Renal pelvis (tissue), 12 donors: ENCODE measurements at places on chromosomes 1 and 21. TPM values are rescaled to one million over a fixed set of nuclear protein-coding genes. Genes with fewer than 3 reads are reported as not detected.
A peak's percentile ranks its signal among the peaks of the same experiment; 100 is the strongest.

The VHLL gene
- polyA plus RNA-seq, result not detected

The ESPN gene
- polyA plus RNA-seq, result 21.5 TPM

- DNase-seq, result no peak
These were observed 35.0 kb downstream of the DNAJC6 start for GRCh38 chr1:65344171-65344814.

GRCh38 chr1:230877146-230877923 lies 9.0 kb upstream of the C1orf198 start:
- no peak for DNase-seq

GRCh38 chr1:163766257-163766918 lies 444.6 kb downstream of the NUF2 start:
- peak; percentile 65 for DNase-seq

DNA sequence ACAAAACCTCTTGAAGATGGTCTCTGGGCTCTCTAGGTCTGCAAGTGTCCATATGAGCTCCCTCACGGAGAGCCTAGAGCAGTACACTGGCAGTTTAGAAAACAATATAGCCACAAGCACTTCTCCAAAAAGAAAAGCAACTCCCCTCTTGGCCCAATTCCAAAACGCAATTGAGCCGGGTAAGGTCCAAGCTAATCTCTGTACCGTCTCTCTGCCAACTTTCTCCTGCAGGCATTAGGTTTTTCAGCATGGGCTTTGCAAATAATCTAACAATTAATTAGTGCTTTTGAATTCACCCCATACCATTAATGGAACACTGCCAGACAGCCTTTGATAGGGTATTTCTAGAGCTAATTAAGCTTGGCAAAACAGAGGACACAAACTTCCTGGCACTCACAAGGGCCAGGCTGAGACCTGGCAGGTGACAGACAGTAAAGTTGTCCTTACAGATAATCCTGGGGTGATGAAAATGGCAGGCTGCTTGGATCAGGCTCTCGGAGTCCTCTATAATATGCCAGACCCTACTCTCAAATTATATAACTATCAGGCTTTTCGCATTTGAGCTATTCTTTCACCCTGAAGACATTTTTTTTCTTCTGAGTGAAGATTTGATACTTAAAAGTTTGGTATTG lies 39.8 kb downstream of the TGFBR3 start:
- DNase-seq, result peak; percentile 79

GRCh38 chr1:77068013-77068412 lies 151.2 kb downstream of the PIGK start:
- no peak for DNase-seq

GRCh38 chr21:36113647-36114428 lies 21.0 kb upstream of the CBR3 start:
- no peak for DNase-seq

DNA sequence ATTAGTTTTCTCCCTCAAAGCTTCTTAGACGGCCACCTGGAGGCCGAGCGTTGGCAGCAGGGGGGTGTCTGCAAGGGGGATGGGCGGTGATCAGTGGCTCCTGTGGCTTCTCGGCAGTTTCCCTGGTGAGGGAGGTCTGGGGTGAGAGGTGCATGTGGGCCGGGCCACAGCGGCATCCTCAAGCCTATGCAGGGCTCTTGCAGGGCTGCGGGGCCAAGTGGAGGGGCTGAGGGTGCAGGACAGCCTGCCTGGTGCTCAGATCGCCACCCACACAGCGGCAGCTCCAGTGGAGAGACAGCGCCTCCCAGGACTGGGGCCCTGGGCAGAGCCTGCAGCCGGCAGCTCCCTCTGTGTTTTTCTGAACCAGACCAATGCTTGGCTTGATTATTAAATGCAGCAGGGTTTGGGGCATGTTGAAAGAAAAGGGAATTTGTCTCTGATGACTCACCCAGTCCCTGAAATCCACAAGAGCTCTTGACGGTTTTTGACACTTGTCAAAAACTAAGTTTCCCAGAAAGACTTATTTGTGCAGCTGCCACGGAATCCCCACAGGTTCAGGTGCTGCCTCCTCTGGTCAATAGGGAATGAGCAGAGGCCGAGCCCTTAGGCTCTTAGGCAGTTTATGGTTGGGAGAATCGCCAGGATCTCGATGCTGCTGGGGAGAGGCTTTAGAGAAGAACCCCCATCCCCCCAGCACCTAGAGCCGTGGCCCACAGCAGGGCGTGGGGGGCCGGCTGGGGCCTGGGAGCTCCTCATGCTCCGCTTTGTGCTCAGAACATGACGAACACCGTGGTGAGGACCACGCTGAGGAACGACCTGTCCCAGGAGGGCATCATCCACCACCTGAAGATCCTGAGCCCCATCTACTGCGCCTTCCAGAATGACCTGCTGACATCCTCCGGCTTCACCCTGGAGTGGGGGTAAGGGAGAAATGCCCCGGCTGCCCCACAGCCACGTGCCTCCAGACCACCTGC lies 54.7 kb downstream of the UMODL1 start:
- DNase-seq, result no peak

GRCh38 chr1:206839006-206839560 lies 26.3 kb upstream of the IL20 start:
- DNase-seq, result no peak

The CAMK1G gene
- 5.4 TPM for polyA plus RNA-seq

The GNG4 gene
- 4.0 TPM for polyA plus RNA-seq

The DPH2 gene
- 26.8 TPM for polyA plus RNA-seq

- DNase-seq, result no peak
These were observed 131.3 kb downstream of the NTPCR start for GRCh38 chr1:233081735-233082134.

The PHLDA3 gene
- 15.7 TPM for polyA plus RNA-seq

DNA sequence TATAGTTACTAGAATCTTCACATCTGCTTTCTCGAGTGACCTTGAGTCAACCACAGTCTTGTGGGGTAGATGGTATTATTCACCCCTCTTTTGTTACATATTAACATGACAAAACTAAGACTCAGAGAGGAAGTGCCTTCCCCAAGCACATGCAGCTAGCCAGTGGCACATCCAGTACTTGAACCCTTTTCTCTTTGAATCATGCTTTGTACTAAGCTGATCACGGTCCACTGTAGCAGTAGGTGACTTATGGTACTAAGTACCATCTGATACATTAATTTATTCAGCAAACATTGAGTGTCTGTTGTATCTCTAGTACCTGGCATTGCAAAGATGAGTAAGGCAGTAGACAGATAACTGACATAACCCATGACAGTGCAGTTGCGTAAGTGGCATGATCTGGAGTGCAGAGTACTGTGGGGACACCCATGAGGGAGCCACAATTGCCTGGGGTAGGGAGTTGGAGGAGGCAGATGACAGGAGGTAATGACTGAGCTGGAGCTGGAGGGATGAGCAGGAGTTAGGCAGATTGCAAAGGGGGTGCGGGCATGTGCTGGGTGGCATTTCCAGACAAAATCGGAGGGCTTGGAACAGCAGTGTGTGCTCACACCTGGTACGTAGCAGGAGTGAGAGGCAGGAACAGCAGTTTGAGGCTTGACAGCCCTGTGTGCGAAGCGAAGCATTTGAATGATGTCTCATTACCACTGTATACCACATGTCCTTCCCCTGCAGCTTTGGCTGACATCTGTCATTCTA lies 29.8 kb downstream of the UCK2 start:
- no peak for DNase-seq

The C4BPA gene
- 0.69 TPM for polyA plus RNA-seq

The RNF223 gene
- 0.88 TPM for polyA plus RNA-seq

DNA sequence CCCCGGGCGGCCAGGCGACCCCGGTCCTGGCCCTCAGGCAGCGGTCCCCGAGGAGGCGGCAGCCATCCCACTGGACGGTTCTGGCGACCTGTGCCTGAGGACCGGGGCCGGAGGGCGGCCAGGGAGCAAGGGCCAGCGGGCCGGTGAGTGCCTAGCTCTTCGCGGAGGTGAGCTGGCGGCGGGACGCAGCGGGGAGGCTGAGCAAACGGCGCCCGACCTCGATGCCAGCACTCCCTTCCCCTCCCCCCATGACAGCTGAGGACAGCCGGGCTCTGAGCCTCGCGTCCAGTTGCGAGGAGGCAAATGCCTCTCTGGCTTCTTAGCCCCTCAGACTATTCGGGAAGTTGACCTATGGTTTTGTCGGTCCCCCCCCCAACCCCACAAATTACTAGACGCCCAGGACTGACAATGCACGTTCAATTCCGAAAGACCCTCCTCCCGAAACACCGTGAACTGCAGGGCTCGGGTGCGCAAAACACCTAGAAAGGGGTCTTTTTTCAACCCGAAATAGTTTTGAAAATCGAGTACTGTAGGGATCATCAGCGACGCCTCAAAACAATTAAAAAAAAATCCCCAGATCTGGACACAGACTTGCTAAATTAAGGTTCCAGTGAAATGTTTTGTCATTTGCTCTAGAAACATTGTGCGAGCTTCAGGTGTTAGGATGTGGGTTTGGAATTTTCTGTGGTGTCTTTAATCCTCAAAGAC lies 8.3 kb downstream of the CDKN2C start:
- no peak for DNase-seq

GRCh38 chr1:73910062-73910461 lies 287.9 kb downstream of the LRRIQ3 start:
- DNase-seq, result no peak

DNA sequence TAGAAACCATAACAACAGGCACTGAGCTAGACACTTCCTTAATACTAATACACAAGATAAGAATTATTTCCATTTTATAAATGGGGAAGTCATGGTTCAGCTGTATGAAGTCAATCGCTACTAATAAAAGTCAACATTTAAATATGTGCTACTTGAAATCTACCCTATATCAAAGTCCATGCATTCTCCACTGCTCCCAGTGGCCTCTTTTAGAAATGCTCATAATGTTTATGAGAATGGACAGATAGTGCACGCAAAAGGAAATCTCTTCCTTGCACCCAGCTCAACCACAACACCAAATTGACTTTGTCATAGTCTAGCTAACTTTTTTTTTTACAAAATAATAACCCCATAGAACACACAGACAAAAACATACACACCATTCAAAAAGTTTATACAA lies 281.7 kb upstream of the CXADR start:
- DNase-seq, result no peak
